ENCODE measurements at places on chromosomes 7 and 10.

DNA sequence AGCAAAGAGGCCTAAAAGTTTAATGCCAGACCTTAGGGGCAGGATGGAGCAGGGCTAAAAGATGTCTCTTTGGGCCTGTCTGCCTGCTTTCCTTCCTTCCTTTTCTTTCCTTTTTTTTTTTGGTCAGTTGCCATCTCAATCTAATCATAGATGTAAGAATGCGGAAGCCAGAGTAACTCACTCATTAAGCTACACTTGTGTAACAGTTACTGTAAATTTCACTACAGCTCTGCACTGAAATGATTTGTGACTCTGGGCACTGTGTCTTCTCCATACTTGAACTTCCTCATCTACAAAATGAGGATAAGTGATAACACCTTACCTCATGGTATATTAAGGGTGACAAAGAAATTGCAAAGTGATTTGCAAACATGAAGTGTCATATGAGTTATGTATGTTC is 75.5 kb upstream of the AGK start:
- DNase-seq, result no peak

DNA sequence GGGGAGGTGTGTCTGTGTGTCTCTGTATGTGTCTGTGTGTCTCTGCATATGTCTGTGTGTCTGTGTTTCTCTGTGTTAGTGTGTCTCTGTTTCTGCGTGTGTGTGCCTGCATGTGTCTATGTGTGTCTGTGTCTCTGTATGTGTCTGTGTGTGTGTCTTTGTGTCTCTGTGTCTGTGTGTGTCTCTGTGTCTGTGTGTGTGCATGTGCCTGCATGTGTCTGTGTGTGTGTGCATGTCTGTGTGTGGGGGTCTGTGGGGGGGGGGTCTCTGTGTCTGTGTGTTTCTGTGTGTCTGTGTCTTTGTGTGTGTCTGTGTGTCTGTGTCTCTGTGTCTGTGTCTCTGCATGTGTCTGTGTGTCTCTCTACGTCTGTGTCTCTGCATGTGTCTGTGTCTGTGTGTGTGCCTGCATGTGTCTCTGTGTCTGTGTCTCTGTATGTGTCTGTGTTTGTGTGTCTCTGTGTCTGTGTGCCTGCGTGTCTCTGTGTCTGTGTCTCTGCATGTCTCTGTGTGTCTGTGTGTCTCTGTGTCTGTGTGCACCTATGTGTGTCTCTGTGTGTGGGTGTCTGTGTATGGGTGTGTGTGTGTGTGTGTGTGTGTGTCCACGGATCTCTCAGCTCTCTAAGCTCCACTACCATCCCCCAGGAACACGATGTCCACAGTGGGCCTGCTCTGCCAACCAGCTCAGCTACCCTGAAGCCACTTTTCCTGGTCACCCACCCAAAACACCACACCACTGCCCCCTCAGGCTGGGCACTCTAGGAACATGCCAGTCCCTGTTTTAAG is 41.7 kb downstream of the RASGEF1A start:
- no peak for DNase-seq

- no peak for DNase-seq
Observed at GRCh38 chr10:44968091-44968490, 8.5 kb downstream of the RASSF4 start.

- no peak for DNase-seq
Observed at GRCh38 chr10:115129752-115130151, 36.6 kb downstream of the ATRNL1 start.

GRCh38 chr10:72177454-72177853 is 38.4 kb upstream of the ANAPC16 start:
- no peak for DNase-seq

GRCh38 chr7:22399091-22399490 is 42.1 kb upstream of the RAPGEF5 start:
- DNase-seq, result no peak

GRCh38 chr7:124032369-124033094 is at the start of gene TMEM229A:
TMEM229A (minus strand) TSS chr7:124033067; CDS start chr7:124033003, 64 bp downstream.
- no peak for DNase-seq

DNA sequence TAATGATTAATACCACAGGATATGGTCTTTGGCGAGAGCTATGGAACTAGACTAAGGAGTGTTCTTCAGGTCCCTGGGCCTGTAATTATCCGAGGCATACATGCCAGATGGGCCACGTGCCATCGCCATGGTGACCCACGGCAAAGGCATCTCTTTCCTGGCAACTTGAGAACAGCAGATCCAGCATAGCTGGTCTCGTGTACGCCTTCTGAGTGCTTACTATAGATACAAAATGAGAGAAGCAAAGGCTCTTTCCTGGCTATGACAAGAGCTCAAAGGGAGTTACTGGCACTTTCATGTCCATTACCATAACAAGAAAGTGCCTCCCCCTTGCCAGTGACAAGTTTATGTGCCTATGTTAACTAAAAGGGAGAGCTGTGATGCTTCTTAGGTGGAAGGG is 26.0 kb upstream of the GLI3 start:
- no peak for DNase-seq

DNA sequence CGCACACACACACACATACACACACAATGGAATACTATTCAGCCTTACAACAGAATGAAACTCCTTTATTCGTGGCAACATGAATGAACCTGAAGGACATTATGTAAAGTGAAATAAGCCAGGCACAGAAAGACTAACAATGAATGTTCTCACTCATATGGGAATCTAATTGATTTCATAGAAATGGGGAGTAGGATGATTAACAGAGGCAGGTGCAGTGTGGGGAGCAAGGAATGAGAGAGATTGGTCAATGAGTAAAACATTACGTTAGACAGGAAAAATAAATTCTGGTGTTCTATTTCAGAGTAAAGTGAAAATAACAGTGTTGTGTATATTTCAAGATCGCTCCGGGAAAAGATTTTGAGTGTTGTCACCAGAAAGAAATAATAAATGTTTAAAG is 694.5 kb downstream of the NXPH1 start:
- no peak for DNase-seq

DNA sequence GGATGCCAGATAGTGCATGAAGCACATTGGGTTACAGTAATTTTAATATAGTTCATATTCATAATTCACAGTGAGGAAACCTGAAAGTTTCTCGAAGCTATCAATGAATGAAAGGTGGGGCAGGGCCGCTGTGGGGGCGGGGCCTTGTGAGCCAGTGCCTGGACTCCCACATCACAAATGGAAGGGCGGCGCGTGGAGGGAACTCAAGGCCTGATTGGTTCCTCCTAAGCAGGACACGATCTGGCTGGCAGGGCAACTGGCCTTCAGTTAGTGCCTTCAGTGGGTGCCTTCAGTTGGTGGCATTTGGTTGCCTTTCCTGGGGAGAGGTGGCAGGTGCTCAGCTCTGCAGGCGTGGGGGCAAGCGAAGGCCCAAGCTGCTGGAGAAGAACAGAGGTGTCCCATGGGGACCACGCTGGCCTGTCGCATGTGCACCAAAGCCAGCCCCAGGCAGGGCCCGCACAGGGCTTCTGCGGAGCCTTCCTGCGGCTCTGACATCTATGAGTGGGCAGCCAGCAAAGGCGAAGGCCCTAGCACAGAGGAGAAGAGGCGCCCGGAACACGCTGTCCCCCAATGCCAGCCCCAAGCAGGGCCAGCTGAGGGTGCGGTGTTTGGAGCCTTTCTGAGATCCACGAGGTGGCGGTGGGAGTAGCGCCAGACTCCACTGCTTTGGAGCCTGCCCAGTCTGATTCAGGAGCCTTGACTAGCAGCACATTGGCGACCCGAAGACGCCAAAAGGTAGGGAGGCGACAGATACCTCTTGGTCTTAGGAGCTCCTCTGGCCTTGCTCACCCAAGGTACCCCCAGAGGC is 118.0 kb upstream of the PDSS1 start:
- no peak for DNase-seq

DNA sequence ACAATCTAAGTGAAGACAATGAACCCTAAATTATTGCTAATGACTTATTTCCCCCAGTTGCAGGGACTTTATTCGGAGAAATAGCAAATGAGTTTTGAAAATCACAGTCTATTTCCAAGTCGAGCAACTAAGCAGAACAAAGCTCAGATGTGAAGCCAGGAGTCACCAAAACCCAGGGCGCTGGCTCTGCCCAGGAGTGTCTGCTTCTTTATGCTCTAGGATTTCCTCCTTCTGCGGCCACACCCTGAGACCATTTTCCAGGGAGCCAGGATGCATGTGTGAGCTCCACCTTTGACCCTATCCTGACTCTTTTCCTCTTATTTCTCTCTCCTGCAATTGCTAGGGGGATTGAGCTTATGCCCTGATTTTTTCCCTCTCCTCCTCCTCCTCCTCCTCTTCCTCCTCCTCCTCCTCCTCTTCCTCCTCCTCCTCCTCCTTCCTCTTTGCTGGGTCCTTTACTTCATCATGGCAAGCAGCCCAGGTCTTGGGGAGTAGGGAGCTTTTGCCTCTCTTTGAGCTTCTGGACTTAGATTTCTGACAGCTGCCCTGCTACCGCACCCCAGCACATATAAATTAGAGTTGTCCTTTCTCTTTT is 234.4 kb downstream of the ARL4A start:
- DNase-seq, result no peak

- no peak for DNase-seq
Observed at GRCh38 chr7:101562531-101563197, 66.4 kb downstream of the MYL10 start.

DNA sequence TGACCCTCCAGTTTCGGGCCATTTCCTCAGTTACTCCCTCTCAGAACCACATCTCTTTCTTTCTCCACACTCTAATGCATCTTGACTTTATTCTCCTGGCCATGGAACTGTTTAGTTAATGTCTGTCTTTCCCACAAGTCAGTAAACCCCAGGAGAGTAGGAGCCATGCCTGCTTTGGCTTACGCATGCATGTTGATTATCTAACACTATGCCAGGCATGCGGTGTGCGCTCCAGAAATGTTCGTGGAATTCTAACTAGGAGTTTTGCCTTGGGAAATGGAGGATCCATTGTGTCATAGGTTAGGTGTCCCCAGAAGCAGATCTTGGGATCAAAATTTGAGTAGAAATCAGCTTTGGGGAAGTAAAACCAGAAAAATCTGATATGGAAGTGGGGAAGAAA is 308.9 kb downstream of the GRID1 start:
- no peak for DNase-seq

DNA sequence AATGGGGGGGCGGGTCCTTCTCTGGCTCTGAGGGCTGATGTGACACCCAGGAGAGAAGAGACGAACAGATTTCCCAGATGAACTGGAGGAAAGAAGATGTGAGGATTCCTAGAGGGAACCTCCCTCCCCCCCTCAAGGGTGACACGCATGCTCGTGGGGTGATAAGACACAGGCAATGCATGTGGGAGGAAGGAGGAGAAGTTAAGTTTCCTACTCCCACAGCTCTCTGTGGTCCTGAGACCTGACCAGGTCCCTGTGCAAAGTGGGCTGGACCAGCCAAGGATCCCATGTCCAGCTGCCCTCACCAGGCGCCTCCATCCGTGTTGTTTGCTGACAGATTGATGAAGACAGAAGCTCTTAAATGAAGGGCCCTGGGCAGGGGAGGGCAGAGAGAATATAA is 112.6 kb downstream of the SH3PXD2A start:
- DNase-seq, result no peak

DNA sequence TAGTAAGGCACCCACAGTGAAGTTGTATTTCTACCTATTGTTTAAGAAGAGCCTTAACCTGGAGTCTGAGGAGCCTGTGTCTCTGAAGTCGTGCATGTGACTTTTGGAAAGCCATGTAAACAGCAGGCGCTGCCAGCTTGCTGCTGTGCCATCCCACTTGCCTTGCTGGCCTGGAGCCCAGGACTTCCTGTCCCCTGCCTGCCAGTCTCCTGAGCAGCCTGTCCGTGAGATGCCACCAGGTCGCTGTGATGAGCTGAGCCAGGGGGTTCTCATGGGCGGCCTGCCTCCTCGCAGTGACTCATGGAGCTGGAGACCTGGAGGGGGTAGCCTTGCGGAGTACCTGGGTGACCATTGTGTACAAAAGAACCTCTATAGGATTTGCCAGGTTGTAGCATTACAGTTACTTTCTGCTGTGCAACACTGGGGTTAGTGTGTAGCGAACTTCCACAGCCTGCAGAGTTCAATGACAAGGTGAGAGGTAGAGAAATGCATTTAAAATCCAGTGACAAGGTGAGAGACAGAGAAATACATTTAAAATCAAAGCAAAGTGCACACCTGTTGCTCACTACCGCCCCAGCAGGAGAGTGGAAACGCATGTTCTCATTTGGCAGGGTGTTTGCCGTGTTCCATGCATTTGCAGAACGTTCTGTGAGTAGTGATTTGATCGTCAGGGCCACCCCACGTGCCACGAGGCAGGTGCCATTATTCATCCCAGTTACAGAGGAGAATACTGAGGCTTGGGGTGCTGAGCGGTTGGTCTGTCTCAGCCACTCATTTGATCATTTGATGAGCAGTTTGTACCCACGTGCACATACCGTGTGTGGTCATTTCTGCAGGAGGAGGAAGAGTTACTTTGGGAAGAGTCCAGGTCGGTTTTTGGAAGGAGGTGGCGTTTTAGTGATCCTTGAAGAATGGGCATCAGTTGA is 36.6 kb upstream of the BHLHA15 start:
- DNase-seq, result no peak

GRCh38 chr7:158044482-158044823 is 543.2 kb downstream of the PTPRN2 start:
- no peak for DNase-seq

DNA sequence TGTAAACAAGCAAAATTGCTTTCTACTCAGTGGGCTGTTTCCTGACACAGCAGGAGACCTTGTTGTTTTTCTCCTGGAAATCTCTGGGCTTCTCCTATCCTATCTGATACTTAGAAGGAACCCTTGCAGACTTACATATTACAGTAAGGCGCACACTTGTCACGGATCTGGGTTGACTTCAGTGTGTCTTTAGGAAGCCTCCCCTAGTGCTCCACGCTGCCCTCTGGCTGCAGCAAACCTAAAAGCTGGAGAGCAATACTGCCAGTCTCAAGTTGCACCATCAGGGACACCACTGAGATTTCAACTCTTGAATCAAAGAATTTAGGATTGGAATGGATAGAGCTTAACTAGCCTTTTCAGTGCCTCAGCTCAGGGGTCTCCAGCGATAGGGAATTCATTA is 495.3 kb downstream of the LRMDA start:
- DNase-seq, result no peak

DNA sequence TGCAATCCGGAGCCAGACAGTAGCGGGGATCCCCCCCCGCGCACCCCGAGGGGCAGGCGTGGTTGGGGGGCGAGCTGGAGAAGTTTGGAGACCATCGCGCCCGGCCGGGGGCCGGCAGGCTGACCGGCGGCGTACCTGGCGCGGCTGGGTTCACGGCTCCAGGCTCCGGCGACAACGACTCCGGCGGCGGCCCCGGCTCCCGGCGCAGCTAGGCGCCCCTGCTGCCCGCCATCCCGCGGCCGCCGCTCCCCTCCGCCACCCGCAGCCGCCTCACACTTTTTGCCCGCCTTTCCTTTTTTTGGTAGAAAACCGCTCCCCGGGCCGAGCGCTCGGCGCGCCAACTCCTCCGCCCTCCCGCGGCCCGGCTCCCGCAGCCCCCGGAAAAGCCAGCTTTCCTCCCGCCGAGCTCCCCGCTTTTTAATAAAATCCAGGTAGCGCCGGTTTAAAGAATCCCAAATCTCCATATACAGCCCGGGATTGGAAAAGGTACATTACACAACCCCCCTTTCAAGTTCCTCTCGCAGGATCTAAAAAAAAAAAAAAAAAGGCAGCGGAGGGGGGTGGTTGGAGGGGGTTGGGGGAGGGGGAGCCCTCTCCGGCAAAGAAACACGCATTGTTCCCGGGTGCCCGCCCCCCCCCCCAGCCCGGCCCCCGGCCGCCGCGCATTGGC is at the start of gene TNRC18:
TNRC18 (minus strand) TSS at position 529 of the 670 bp plus-strand sequence. CDS start 2,588 bp downstream, outside the sequence.
- no peak for DNase-seq

- no peak for DNase-seq
Observed at GRCh38 chr10:83961620-83962019, 177.7 kb upstream of the GHITM start.

GRCh38 chr7:132352800-132353199 is 223.5 kb downstream of the PLXNA4 start:
- no peak for DNase-seq

GRCh38 chr10:34193931-34194626 is 621.0 kb downstream of the PARD3 start:
- no peak for DNase-seq
